NCI-H524 (cell line): ENCODE measurements at places on chromosomes 5 and 9.

DNA sequence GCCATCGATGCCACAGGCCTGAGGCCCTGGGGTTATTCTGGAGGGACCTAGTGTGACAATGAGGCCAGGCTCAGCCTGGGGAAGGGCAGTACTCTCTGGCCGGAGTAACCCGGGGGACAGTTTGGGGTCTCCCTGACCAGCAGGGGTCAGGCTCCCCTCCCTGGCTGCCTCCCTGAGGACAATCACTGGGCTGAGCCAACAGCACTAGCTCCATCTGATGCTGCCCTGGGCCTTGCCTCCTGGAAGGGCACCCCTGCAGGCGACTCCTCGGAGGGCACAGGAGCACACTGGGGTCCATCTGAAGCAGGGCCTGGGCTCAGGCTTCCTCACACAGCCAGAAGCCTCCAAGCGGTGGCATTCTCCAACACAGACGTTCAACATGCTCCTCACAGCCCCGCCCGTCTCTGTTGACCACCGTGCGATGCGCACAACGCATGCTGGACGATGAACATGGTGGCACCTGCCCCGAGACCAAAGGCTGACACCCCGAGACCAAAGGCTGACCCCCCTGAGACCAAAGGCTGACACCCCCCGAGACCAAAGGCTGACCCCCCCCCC is 68.3 kb downstream of the ADAMTS2 start:
- DNase-seq = no peak

DNA sequence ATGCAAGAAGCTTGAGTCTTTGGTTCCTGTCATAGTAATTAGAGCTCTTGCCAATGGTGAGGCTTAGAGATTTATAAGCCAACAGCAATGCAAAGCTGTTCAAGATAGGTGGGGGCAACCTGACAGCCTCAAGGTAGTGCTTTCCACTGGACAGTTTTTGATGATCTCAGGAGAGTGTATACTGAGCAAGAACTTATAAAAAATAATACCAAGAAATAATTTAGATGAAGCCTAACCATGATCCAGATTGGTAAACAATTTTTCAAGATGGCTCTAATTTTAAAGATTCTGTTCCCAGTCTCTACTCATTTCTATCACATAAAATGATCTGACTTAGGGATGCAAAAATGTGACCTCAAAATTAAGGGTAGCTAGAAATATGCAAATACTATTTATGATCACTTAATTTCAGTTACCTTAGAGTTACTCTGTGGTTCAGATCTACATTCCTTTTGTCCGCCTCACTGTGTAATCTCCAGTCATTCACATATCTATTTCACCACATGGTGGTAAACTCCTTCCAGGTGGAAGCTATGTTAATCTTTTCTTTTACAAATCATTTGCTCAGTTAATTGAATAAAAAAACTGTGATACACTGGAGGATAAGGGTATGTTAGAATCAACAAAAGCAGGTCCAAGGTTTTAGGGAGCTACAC is 1228.0 kb upstream of the C9orf72 start:
- peak; percentile 23 for DNase-seq

- DNase-seq = no peak
Observed at GRCh38 chr5:17832949-17833745, 198.9 kb downstream of the TAF11L14 start.

GRCh38 chr5:57036761-57037160 is 84.8 kb upstream of the MIER3 start:
- no peak for DNase-seq
